ENCODE measurements at places on chromosomes 12 and 14.

DNA sequence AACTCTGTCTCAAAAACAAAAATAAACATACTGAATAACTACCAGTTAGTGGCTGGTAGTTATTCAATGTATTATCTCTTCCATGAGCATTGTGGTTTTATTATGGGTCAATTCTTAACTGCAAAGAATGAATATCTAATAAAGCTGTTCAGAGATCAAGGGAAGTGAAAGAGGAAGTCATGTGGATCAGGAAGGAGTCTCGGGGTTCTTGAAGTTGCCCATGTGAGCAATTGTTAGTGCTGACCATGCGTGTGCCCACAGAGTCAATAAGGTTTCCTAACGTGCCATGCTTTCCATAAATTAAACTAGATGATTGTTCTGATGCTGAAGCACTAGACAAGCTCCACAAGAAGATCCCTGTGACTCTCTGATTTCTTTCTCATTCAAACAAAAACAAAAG is 136.5 kb upstream of the CPSF6 start:
- DNase-seq = peak; percentile 50

DNA sequence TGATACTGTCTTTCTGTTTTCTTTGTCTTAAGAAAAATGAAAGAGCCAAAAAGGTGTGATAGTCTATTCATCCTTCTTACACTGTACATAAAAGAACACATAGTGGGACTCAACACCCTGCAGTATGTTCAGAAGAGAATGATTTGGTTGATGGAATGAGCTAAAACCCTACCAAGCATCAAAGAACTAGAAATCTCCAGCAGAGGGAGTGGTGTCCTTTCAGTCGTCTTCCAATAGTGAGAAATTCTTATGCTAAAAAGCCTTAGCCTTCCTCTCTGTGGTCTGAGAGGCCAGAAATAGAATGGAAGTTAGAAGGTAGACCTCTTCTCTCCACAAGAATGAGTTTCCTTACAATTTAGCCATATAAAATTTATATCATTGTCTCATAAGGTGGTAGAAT is 393.4 kb upstream of the SEL1L start:
- DNase-seq = peak; percentile 5

DNA sequence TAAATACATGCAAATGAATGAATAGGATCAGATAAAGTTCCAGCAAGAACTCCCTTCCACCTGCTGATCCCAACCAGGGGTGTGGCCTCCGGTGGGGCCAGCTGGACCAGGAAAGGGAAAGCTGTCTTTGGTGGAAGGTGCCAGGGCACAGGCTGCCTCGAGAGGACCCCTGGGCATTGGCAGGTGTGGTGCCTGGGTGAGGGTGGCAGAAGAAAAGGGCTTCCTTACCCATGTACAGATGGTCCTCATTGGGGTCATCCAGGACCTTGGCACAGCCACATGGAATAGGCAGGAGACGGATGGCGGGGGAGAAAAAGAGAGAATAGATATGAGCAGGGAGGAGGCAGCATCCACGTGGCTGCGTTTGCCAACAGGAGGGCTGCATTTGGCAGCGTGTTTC is 36.4 kb downstream of the CAMKK2 start:
- DNase-seq = no peak

DNA sequence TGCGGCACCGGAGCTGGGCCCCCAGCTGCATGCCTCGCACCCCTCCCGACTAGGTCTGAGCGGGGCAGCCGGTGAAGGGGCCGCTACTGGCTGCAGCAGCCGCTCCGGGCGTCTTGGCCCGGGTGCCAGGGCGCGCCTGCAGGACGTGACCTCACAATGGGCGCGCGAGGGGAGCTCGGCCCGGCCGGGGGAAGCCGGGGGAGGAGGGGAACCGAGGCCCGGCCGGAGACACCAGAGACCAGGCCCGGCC is 353 bp downstream of the BAG5 start:
- peak; percentile 74 for DNase-seq

DNA sequence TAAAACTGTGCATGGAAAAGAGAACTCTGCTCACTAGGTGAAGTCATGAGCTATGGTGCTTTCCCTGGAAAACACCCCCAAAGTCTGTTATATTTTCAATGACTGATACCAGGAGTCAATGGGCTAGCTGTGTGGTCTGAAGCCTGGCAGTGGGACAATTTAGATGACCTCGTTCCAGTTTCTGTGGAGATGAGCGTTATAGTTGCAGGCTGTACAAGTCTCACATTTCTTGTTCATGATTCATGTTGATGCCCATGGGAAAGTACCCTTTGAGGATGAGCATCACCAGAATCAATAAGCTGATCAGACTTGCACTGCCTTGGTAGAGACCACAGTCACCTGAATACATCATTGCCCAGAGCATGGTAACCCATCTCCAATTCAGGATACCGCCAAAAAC is 70.7 kb downstream of the NOVA1 start:
- DNase-seq = no peak

DNA sequence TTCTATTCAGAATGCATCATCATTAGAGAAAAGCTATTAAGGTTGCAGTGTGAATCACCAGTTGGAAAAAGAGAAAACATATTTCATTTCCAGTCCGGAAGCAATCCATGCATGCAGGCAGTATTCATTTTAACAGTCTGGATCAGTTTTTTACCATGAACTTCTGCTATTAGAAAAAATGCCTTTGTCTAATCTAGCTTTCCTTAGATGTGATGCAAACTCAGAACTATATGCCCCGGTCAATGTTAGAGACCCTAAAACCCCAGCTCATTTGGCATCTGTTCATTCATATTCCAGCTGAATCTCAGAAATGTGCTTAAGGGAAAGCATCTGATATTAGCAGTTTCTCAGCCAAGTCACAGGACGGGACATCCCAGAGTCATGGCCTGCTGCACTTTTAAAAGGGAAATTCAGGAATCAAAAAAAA is 8.5 kb downstream of the IRAK3 start:
- no peak for DNase-seq

- DNase-seq = peak; percentile 93
Observed at GRCh38 chr12:6635856-6636531, at the start of gene LPAR5. LPAR5 (minus strand) TSS chr12:6635959; CDS start chr12:6621248, 14,711 bp downstream.

DNA sequence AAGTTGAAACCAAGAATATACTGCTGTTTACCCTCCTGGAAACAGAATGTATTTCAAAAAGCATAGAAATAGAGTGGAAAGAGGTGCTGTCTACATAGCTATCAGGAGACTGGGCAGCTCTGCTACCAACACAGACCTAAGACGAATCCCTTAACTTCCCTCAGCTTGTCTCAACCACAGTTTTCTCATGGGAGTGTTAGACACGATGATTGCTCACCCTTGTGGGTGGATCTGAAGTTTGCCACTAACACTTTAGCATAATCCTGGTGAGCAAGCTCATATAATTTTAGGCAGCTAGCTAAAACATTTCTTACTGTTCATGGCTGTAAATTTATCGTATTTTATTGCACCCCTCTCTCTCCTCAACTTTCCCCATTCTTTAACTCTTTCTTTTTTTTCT is 38.5 kb downstream of the C12orf75 start:
- DNase-seq = no peak

DNA sequence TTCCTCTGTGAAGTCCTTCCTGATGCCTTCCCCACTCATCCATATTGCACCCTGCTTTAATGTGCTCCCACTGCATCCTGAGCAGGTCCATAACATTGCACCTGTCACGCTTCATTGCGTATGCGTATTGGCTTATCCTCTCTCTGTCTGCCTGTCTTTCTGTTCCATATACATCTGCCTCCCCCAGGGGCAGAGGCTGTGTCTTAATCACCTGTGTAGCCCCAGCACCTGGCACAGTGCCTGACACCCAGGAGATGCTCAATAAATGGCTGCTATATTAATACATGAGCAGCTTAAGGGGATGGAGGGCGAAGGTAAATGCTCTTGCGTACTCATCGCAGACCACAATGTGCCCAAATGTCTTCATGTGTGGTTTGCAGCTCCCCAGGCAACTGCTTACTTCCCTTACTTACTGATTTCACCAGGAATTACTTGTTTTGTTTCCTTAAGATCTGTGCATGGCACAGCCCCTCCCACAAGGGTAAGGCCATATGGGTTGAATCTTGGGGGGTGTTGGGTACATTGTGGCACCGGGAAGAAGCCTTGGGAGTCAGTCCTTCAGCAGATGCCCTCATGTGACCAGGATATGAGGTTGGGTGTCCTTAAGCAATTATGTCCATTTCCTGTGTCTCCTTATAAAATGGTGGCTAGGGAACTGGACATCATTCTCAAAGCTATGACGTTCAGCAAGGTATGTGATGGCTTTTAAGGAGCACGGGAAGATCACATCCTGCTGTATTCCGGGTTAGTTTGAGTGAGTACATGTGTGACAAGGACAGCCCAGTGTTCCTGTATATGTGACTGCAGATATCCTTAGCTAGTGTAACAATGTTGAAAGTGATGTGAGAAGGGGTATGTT is 848 bp upstream of the CPNE6 start:
- DNase-seq = no peak

- DNase-seq = peak; percentile 45
Observed at GRCh38 chr12:1890810-1891209, 27.6 kb downstream of the CACNA2D4 start.

DNA sequence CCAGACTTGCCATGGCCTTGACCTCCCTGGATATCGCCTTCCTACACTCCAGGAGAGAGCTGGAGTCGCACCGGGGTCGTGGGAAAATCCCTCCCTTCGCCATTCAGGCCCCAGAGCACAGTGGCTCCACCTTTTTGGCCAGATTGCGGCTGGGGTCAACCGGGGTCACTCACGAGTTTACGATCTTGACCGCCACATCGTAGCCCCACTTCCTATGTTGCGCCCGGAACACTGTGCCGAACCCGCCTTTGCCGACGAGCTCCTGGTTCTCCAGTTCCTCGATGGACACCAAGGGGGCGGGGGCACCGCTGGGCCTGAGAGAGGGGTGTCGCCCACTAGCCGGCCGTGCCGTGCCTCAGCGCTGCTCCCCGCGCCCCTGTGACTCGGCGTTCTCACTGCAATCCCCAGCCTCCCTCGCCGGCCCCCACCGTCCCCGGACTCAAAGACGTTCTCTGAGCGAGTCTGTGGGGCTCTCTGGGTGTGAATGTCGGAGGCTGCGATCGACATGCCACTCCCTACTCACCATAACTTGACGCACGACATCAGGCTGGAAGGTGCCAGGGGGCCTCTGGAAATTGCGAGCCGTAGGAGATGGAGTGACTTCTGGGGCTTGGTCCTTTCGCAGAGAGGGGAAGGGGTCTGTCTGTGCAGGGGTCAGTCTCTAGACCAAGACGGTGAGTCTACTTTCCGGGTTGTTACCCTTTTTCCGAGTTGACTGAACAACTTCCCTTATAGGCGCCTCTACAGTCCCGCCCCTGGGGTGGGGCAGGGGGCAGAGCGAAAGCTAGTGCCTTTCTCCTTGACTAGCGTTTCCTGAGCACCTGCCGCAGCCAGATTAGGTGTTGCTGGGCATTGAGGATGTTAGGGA is at the start of gene RIPK3:
RIPK3 (minus strand) TSS at position 708 of the 868 bp plus-strand sequence; CDS start at position 543, 165 bp downstream.
- DNase-seq = peak; percentile 78

- DNase-seq = peak; percentile 65
Observed at GRCh38 chr12:126784328-126784921, 1482.5 kb upstream of the TMEM132C start.

Data from hematopoietic multipotent progenitor cell treated with erythropoietin and hydrocortisone succinate and interleukin-3 and kit ligand, for 4 days (in vitro differentiated cells).